ENCODE measurements at places on chromosomes 2 and 18.

GRCh38 chr2:19600506-19600905 lies 242.1 kb upstream of the OSR1 start:
- no peak for DNase-seq

DNA sequence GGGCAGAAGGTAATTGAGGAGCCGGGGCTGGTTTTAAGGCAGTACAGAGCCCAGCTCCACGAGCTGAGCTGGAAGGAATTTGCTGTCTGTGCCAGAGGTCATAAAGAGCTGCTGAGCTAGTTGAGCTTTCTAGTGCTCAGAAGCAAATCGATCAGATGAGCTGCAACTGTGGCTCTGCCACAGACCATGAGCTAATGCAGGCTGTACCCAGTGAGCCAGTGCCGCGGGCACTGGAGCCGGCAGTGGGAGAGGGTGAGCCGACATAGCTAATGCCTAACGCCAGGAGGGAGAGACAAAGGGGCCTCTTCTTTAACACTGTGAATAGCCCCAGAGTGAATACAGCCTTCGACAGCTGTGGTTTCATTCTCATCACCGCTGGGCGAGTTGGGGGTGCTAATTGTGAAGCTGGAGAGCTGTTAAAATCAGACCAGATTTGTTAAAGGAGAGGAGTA lies 410.1 kb upstream of the TCF4 start:
- peak; percentile 84 for DNase-seq

DNA sequence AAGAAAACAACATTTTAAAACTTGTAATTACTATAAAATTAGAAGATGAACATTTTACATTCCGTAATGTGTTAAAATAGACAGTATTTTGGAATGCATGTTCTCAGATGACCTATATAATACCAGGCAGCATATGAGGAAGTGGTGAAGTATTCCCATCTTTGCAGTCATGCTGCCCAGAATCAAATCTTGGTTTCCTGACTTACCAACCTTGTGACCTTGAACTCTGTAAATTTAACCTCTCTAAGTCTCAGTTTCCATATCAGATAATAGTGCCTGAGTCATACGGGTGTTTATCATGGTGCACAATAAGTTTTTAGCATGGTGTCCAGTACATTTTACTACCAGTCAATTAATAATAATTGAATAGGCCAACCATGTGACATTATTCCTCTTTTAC lies 7.3 kb upstream of the GALM start:
- no peak for DNase-seq

GRCh38 chr2:205590759-205591158 lies 91.5 kb upstream of the NRP2 start:
- no peak for DNase-seq

DNA sequence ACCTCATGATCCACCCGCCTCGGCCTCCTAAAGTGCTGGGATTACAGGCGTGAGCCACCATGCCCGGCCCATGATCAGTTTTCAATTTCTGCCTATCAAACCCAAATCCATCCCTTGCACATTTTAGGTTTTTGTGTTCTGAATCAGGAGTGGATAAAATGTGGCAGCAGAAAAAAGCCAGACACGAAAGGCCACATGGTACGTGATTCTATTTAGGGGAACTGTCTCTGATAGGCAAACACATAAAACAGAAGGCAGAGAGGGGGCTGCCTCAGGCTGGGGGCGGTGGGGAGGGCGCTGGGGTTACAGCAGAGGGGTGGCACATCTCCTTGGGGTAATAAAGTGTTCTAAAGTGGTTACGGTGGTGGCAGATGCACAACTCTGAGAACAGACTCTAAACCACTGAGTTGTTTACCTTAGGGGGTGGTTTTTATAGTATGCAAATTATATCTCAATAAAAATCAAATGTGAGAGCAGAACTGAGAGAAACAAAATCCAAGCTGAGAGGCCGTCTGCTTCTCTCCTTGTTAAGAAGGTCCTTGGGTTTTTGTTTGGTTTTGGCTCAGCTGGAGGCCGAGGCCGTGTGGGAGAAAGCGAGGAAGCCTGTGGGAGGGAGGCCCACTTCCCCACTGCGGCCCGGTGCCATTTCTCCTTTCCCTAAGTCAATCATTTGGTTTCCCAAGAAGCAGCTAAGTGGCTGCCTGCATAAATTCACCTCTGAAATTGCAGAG lies 78.0 kb downstream of the SOWAHC start:
- DNase-seq, result no peak

GRCh38 chr2:227407591-227408151 lies 19.9 kb upstream of the SCYGR1 start:
- DNase-seq, result no peak

DNA sequence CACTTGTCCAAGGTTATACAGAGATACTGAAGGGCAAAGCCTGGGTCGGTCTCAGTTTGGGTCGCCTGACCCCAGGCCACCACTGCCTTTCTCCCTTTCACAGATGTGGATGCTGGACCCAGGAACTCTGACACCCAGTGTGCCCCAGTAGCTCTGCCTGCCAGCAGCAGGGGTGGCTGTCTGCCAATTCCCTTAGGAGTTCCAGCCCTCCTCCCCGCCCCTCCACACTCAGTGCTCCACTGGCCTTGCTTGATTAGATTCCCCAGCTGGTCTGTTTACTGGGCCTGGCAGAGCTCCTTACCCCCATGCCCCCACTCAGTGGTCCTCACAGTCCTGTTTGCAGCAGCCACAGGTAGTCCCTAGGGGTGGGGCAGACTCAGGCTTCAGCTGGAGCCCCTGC lies 75.5 kb downstream of the NPAS2 start:
- DNase-seq, result no peak

DNA sequence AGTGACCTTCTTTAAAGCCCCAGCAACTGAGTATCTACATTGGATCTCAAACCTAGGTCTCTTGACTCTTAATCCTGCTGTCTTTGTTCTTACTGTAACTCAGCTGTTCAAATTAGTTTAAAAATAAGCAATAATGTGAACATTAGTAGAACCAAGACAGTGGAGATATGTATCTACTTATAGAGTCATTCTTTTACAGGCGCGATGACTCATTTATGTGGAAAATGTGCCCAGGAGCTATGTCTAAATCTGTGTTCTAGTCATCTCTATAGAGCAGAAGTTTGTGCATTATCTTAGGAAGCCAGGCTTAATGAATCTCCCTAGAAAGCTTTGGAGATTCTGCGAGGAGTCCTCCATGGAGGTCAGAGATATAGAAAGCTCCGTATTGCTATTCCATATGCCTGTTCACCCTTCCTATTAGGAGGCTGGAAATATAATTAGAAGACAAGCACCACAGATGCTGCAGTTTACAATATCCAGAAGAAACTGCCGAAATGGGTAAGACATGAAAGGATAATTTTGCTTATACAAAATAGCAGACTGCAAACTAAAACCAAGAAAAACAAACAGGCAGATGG lies 211.6 kb downstream of the TRIB2 start:
- DNase-seq, result no peak

- DNase-seq, result no peak
These were observed 14.0 kb upstream of the DUSP2 start for GRCh38 chr2:96159084-96159830.

DNA sequence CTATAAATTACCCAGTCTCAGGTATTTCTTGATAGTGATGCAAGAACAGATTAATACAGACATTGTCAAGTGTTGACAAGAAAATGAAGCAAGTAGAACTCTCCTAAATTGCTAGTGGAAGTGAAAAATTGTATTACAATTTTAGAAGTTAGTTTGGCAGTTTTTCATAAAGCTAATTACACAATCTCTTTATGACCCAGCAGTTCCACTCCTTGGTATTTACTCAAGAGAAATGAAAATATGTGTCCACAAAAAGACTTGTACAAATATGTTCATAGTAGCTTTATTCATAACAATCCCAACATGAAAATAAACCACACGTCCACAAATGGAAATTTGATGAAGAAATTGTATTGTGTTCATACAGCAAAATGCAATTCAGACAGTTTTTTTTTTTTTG lies 49.4 kb downstream of the PDE1A start:
- no peak for DNase-seq

GRCh38 chr2:214379227-214379626 lies 31.6 kb upstream of the VWC2L start:
- no peak for DNase-seq

- DNase-seq, result no peak
These were observed 50.7 kb downstream of the TRAPPC12 start for GRCh38 chr2:3430172-3430571.

DNA sequence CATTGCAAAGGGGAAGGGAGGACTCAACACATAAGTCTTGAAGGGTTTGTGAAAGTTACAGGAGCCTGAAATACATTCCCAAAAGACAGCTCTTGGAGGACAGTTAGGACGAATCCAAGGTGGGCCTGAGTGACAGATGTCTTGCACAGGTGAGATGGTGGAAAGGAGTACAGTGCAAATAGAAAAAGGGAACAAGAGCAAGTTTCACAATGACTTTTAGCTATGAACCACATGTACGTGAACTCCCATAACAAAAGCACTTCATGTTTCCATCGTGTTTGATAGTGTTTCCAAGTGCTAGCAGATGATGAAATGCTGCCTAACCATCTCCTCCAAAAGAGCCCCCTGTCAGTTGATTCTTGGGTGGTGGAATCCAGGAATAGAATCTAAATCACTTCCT lies 1.8 kb downstream of the IL18RAP start:
- DNase-seq, result no peak

- no peak for DNase-seq
These were observed 117.1 kb upstream of the SERTAD2 start for GRCh38 chr2:64770781-64771334.

DNA sequence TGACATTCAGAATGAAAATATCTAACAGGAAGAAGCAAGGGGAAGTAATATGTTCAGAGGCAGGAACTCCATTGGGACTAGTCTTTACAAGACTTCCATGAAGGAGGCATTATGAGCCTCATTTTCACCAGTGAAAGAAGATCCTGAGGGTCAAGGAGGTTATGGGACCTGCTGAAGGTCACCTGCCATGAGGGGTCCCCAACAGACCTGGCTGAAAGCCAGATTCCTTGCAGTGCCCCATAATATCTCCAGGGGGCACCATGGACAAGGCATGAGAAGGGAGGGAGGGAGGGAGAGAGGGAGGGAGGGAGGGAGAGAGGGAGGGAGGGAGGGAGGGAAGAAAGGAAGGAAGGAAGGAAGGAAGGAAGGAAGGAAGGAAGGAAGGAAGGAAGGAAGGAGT lies 27.9 kb downstream of the XDH start:
- DNase-seq, result no peak

- DNase-seq, result no peak
These were observed 9.4 kb downstream of the GALNT1 start for GRCh38 chr18:35590935-35591334.

DNA sequence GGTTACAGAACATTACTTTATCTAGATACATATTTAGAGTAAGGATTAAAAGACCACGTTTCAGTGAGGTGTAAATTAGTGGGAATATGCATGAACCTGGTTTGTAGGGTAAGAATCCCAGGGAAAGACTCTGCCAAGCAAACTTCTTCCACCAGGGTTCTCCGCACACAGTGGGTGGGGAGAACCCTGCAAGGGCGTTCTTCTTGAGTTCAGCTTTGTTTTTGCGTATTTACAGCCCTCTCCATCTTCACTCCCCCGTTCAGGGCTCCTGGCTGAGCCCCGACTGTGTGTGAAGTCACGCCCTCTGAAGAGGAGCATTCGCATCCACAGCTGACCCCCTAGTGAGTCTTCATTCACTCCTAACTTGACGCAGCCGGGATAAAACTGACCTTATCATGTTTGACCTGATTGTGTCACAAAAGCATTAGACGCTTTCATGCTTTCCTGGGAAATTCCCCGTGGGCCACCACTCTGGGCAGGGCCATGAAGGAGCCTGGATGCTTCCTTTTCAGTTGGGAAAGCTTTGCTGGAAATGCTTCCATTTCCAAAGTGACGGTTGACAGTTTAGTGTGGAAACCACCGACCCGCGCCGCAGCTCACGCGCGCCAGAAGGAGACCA lies 1.0 kb downstream of the ALKAL2 start:
- no peak for DNase-seq

- DNase-seq, result no peak
These were observed 92.0 kb downstream of the LRP1B start for GRCh38 chr2:142038826-142039225.
